ENCODE measurements at places on chromosomes 16 and 17. TPM values are rescaled to one million over a fixed set of nuclear protein-coding genes. Genes with fewer than 3 reads are reported as not detected.

The KRT36 gene
- not detected for total RNA-seq

The RAB37 gene
- total RNA-seq, result not detected

- no peaks in the 10 kb centered on the region for H3K27me3 ChIP-seq
- peak overlapping the region; percentile 57 for H3K27ac ChIP-seq
- H3K4me3 ChIP-seq, result no peak overlapping the region
These were observed 20.3 kb downstream of the GGA3 start for GRCh38 chr17:75241143-75241430.

The TPSB2 gene
- not detected for total RNA-seq

- no peak for DNase-seq
- no peaks in the 10 kb centered on the region for H3K27me3 ChIP-seq
- no peak overlapping the region for H3K27ac ChIP-seq
- no peak overlapping the region for H3K4me3 ChIP-seq
- peaks cover 25% of the 10 kb centered on the region for H3K36me3 ChIP-seq
- H3K4me1 ChIP-seq, result no peaks in the 10 kb centered on the region
These were observed 18.6 kb downstream of the FLOT2 start for GRCh38 chr17:28878981-28879380.

DNA sequence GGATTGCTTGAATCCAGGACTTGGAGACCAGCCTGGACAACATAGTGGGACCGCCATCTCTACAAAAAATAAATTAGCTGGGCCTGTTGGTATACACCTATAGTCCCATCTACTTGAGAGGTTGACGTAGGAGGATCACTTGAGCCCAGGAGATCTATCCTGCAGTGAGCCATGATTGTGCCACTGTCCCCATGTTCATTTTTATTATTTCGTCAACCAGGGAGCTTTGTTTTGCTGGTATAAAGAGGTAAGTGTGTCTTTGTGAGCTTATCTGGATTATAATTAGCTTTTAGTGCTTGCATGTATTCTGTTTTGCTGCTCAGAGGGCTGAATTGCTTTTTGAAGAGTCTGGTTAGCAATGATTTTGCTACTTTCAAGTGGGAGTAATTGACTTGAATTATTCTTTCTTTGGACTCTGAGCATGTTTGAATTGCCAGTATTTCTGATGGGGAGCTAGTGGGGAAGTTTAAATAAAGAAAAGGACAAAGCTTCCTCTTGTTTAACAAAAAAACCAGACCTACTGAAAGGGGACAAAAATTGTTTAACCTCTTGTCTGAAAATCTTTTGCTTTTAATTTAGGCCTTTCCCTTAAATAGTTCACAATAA, 31.6 kb upstream of the BCAS3 start:
- no peak for DNase-seq
- no peaks in the 10 kb centered on the region for H3K27me3 ChIP-seq
- H3K27ac ChIP-seq, result no peak overlapping the region

DNA sequence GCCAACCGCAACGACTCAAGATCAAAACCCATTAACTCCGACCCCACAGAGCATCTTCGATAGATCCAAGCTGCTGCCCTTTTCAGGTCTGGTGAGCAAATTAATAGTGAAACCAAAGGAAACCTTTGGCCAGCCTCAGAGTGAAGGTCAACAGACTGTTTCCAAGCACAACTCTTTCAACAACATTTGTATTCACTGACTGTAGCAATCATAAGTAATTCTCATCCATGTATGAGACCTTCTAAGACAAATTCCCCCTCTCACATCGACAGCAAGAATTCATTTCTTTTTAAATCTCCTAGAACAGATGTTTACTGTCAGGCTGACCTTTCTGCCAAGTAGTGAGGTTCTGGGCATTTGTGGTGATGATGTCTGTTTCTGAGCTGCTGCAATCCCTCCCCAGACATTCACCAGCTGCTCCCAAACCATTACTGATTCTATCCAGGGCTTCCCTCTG, 64.2 kb downstream of the SLC39A11 start:
- peaks cover 24% of the 10 kb centered on the region for H3K4me1 ChIP-seq
- peak overlapping the region; percentile 93 for H3K27ac ChIP-seq
- H3K27me3 ChIP-seq, result no peaks in the 10 kb centered on the region
- no peaks in the 10 kb centered on the region for H3K36me3 ChIP-seq
- no peak overlapping the region for H3K4me3 ChIP-seq
- DNase-seq, result no peak

- peaks cover 11% of the 10 kb centered on the region for H3K4me1 ChIP-seq
- H3K36me3 ChIP-seq, result peaks cover 4% of the 10 kb centered on the region
- DNase-seq, result no peak
- H3K27ac ChIP-seq, result no peak overlapping the region
- H3K27me3 ChIP-seq, result no peaks in the 10 kb centered on the region
- no peak overlapping the region for H3K4me3 ChIP-seq
These were observed 49.8 kb upstream of the USP7 start for GRCh38 chr16:9013508-9013864.

The EFCAB3 gene
- not detected for total RNA-seq

The KRTAP4-9 gene
- total RNA-seq, result not detected

DNA sequence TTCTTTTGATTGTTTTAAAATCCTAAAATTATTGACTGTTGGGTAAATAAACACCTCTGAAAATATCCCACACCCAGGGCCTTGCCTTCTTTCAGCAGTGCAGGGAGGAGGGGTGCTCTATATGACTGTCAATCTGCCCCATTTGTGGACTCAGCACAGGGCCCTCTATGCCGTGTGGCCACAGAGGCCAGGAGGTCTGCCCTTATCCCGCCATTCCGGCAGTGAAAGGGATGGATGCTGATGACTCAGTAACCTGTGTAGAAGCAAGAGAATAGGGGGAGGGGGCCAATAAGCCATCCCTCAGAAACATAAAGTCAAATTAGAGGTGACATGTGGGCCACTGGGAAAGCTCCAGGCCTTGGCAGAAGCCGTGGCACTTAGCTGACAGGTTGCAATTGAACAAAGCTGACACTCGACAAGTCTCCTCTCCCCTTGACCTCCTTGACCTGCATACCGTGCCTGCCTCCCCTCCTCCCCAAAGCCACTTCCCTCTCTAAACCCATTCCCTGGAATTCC, 281.4 kb upstream of the DYNLRB2 start:
- no peaks in the 10 kb centered on the region for H3K36me3 ChIP-seq
- H3K4me3 ChIP-seq, result no peak overlapping the region
- no peak overlapping the region for H3K27ac ChIP-seq
- DNase-seq, result no peak
- no peaks in the 10 kb centered on the region for H3K27me3 ChIP-seq
- no peaks in the 10 kb centered on the region for H3K4me1 ChIP-seq

DNA sequence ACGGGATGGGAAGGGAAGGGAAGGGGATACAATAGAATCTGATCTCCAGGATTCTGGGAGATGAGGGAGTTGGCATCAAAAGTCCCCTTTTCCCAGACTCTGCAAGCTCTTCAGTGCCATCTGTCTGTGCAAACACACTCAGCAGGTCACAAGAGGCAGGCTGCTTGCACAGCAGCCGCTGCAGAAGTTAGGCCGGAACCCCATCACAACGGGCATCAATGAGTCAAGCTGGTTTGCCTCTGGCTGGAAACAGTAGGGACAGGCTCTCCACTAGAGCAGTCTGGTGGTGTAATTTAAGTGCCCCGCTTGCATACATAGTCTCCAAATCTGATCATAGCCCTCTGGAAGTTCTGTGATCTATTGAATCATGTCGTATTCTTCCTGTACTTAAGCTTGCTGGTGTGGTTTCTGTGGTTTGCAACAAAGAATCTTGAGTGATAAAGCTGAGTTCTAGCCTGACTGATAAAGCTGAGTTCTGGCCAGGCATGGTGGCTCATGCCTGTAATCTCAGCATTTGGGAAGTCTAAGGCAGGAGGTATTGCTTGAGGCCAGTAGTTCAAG, 33.7 kb upstream of the KDM8 start:
- no peaks in the 10 kb centered on the region for H3K36me3 ChIP-seq
- no peak overlapping the region for H3K27ac ChIP-seq

GRCh38 chr17:77287432-77288068, 146.8 kb downstream of the SEC14L1 start:
- H3K4me3 ChIP-seq, result peak overlapping the region; percentile 50
- H3K36me3 ChIP-seq, result no peaks in the 10 kb centered on the region
- peak overlapping the region; percentile 98 for H3K27ac ChIP-seq
- no peaks in the 10 kb centered on the region for H3K27me3 ChIP-seq
- peaks cover 67% of the 10 kb centered on the region for H3K4me1 ChIP-seq

The TBC1D3L gene
- total RNA-seq, result 20.0 TPM

The NLRC3 gene
- total RNA-seq, result 0.12 TPM
